ENCODE measurements at places on chromosomes 2 and 18. TPM values are rescaled to one million over a fixed set of nuclear protein-coding genes. Genes with fewer than 3 reads are reported as not detected.

DNA sequence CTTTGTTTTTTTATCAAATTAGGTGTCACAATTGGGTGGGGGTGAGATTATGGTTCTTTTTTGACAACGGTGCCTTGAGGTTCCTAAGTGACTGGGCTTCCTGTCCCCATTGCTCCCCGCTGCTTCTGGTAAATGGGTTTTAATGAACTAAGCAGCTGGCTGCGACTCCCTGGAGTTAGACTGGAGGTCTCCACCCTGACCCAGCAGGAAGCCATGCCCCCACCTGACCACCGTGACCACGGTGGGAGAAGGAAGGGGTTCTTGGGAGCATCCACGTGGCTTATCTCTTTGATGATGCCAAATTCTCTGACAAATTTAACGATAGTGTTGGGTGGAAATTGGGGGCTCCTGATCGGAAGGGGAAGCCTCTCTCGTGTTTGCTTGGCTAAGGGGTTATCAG lies 12.2 kb downstream of the CNDP2 start:
- DNase-seq = no peak

- DNase-seq = no peak
Measured at GRCh38 chr2:174076040-174076439, 110.9 kb upstream of the SP3 start.

DNA sequence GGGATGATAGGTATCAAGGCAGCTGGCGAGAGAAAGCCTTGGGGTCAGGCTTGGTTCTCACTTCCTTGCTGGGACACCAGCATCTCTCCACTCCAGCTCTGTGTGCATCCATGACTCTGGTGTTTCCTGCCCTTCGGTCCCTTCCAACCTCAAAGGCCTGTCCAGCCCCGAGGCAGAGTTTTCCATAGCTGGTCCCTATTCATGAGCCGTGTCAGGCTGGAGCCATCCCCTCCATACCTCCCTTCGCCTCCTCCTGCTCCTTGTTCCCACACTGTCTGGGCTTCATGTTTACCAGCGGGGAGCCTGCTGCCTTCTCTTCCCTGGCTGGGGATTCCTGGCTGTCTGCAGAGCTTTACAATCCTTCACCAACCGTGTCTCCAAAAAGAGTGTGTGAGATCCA lies 51.2 kb downstream of the DYSF start:
- no peak for DNase-seq

GRCh38 chr2:160453111-160453820 lies 40.3 kb downstream of the RBMS1 start:
- no peak for DNase-seq

DNA sequence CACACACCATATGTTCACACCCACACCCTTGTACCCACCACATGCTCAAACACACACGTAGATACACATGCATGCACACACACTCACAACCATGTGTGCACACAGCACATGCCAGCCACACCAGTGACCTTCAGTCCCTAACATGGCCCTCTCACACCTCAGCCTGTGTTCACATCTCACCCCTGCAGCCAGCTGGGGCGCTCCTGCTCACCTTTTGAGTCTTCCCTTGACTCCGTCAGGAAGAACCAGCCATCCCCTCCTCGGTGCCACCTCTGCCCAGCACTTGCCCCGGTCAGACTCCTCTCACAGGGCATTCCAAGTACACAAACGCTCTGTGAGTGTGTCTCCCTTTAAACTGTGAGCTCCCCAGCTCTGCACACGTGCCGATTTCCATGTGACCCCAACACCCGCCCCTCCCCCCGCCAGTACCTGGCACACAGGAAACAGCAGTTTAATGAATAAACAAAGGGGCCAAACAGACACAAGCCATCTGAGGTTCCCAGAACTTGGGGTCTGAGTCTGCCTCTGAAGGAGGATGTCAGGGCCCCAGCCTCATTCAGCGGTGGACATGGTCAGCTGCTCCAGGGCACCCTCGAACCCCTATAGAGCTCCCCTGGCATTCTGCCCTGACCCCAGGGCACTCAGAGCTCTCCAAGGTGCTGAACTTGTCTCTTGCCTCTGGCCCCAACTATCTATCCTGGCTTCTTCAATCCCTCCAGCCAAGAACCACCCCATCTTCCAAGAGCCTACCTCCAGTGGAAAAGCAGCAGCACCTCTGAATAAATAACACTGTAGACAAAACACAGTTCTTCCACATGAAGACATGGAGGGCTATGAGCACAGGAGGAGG lies 252.9 kb downstream of the ATAD2B start:
- no peak for DNase-seq

DNA sequence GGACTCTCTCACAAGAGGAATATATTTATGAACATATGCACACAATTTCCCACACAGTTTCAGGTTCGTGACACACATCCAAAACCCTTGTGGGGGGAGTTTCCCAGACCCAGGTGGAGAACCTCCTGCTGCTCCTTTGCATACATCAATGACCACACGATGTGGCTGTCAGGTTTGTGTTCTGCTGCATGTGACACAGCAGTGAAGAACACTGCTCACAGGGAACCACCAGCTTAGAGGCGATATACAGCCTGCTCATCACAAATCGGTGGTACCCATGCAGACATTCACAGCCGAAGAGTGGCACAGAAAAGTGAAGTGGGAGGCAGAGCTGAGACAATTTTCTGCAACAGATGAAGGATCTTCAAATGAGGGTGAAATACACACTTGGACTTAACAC lies 175.6 kb upstream of the ZFP36L2 start:
- DNase-seq = no peak

GRCh38 chr2:198097630-198098029 lies 293.2 kb downstream of the PLCL1 start:
- no peak for DNase-seq

DNA sequence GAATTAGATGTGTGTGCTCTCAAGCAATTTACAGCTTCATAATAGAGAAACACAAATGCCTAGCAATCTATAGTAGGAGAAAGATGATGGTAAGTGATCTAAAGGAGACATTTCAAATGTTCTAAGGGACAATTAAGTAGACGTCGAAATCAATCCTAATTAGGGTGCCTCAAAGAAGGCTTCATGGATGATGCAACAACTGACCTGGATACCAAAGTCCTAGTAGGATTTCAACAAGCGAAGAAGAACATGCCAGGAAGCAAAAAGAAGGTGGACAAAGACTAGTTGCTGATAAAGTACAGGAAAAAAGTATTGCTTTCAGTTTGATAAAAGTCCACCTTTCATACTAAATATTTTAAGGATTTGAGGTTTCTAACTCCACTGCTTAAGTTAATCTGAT lies 12.5 kb downstream of the FIGN start:
- no peak for DNase-seq

- DNase-seq = no peak
Measured at GRCh38 chr2:234157817-234158588, 107.5 kb downstream of the SPP2 start.

DNA sequence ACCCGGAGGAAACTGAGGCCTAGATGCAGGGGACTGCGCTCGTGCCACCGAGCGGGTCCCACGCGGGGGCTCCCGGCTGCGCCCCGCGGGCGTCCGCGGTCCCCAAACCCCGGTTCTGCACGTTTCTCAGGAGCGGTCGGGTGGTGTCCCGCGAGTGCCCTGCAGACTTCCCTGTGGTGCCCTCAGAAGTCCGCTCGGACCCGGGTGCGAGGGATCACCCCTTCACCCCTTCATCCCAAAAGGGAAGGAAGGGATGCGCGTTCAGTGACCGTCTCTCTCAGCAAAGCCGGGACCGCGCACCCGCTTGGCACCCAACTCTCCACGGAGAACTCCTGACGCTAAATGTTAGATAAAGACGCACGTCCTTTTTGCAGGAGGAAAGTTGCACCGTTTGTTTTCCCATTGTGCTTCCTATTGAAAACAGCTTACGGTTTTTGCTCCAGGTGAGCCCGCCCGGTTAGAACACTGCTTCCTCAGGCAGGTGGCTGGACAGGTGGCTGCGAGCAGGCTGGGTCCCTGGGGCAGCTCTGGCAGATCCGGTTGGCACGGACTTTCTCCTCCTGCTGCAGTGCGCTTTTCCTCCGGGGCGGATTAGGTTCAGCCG lies 779 bp downstream of the DGKD start:
- DNase-seq = no peak

- DNase-seq = no peak
Measured at GRCh38 chr2:70979626-70980025, 1.2 kb downstream of the ANKRD53 start.

GRCh38 chr2:45724335-45724734 lies 72.9 kb downstream of the PRKCE start:
- DNase-seq = no peak

GRCh38 chr2:100453853-100454252 lies 16.4 kb upstream of the NMS start:
- no peak for DNase-seq

DNA sequence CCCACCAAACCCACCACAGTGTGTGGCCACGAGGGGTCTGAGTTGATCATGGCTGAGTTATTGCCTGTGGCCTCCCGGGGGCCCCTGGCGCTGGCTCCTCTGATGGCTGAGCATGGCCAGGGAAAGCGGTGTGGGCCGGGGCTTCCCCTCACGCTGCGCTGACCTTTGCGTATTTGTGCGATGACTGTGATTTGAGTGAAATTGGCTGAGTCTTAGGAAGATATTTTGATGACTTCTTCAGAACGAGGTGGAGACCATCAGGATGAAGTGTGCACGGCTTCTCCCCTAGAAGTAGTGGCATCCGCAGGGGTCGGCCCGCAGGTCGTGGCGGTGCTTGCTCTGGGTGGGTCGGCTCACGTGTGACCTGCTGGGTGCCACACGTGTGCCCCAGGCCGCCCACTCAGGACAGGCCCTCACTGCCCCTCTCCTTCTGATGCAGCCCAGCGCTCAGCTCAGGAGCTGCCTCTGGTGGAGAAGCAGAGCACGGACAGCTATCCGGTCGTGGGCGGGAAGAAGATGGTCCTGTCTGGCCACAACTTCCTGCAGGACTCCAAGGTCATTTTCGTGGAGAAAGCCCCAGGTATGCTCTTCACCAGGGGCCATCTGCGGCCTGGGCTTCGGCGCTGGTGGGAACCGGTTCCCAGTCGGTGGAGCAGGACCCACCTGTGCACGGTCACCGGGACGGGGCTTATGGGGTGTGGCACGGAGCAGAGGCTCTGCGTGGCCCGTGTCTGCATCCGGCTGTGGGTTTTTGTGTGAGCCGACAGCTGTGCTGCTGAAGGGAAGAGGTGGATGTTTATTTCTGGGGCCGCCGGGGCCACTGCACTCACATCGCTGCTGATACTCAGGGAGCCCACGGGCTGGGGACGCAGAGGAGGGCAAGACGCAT lies 55.8 kb downstream of the NFATC1 start:
- DNase-seq = no peak

DNA sequence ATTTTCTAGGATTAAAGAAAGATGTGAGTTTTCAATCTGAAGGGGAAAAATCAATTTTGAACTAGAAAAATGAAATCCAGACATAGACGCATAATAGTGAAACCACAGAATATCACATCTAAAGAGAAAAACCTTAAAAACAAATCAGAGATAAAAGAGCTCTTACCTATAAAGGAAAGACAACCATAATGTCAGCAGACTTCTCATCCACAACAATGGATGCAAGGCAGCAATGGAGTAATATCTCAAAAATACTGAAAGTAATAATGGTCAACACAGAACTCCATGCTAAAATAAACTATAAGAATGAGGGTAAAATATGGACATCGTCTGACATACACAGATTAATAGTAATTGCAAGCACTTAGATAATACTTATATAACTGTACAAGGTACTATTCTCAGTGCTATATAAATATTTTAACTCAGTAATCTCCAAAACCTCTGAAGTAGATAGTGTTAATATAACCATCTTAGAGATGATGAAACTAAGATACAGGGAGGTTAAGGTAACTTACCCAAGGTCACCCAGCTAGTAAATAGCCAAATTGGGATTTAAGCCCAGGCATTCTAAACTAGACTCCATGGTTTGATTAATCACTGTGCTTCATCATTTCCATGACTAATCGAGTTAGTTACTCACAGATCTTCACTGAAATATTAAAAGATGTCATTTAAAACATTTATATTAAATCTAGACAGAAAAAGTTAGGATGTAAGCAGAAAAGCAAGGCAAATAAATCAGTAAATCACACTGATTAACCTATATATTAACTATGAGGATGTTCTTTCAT lies 89.4 kb upstream of the SPTBN1 start:
- DNase-seq = no peak

Gene SNTG2
- total RNA-seq = 2.0 TPM

Gene RAPGEF4
- 0.32 TPM for total RNA-seq

Gene DHRS9
- total RNA-seq = not detected

Gene MARCO
- not detected for total RNA-seq

Gene GREB1
- total RNA-seq = 0.15 TPM

Gene LIMS3
- total RNA-seq = not detected

Gene ALPI
- total RNA-seq = not detected

Gene FLACC1
- total RNA-seq = 4.5 TPM
